ENCODE measurements at places on chromosomes 16 and 17.

GRCh38 chr16:68790130-68790761 is 53.1 kb upstream of the TANGO6 start:
- no peak for DNase-seq

DNA sequence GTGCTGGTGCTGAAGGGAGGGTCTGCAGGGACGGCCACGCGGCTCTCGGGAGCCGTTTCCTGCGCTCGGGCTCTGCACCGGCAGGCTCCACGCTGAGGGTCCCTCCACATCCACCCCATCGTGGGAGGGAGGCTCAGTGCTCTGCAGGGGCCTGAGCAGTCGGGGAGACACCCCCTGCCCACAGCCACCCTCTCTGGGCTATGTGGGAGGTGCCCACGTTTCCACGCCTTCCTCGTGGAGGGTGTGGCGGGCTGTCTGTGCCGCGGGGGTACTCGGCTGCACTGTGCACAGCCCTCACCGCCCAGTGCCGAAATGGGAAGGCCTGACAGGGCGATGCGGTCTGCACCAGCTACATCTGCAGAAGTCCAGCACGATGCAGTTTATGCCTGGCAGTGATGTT is 25.5 kb upstream of the ZNF750 start:
- DNase-seq: no peak

DNA sequence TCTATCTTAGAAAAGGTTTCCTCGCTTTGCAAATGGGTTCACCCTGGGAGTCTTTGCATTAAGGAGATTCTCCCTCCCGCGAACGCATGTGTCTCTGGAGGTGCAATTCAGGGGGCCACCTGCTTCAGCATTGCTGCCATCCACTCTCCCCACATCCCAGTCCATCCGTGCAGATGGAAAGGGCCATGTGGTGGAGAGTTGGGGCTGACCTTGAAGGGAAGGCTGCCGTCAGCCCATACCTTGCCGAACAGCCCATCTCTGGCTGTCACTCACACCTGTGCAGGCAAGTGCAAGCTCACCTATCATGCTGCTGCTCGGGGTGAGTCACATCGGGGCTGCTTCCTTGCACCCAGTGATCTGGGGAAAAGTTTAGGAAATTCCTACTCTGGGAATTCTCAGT is 106.1 kb downstream of the ZNF423 start:
- DNase-seq: no peak

- peak; percentile 30 for DNase-seq
Measured at GRCh38 chr17:32936894-32937500, 9.0 kb downstream of the TMEM98 start.

GRCh38 chr16:24748242-24748641 is 18.8 kb downstream of the TNRC6A start:
- DNase-seq: no peak

- no peak for DNase-seq
Measured at GRCh38 chr16:30368122-30368791, 2.0 kb downstream of the TBC1D10B start.

DNA sequence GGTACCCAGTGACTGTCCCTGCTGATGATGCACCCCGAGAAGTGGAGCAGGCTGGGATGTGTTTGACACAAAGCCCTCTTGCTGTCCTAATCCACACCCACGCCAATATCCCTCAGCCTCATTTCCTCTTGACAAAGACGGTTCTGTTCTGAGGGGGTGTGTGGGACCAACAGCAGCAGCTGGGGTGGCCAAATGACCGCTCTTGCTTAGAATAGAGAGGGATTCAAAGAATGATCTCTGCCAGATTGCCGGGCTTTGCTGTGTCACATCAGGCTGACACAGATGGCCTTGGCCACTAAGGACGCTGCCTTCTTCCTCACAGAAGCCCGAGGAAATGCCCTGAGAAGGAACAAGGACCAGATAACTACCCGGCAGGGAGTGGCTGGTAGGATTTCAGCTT is 250.7 kb downstream of the NTN1 start:
- DNase-seq: no peak

- DNase-seq: no peak
Measured at GRCh38 chr17:39999067-39999466, 16.2 kb upstream of the CSF3 start.

DNA sequence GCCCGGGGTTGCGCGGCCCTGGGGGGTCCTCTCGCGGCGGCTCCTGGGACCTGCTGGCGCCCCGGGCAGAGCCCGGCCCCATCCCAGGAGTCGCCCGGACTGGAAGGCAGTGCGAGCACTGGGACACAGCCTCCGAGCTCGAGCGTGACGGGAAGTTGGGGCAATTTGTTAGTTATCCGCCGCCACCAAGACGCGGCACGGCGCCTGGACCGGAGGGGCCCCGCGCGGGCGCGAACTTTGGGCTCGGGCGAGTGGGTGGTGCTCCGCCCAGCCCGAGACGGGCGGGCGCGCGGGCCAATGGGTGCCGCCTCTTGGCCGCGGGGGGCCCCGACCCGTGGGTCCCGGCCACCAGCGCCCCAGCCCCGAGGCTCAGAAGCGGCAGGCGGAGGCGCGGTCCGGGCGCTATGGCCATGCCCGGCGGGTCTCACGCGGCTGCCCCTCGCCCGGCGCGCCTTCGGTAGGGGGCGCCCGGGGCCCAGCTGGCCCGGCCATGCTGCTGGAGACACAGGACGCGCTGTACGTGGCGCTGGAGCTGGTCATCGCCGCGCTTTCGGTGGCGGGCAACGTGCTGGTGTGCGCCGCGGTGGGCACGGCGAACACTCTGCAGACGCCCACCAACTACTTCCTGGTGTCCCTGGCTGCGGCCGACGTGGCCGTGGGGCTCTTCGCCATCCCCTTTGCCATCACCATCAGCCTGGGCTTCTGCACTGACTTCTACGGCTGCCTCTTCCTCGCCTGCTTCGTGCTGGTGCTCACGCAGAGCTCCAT is at the start of gene ADORA2B:
TSS of gene ADORA2B (plus strand) at position 372 of the 768 bp plus-strand sequence. CDS start at position 491, 119 bp downstream.
- DNase-seq: no peak

GRCh38 chr17:45227926-45228762 is 6.5 kb downstream of the FMNL1 start:
- no peak for DNase-seq

GRCh38 chr17:82656266-82656665 is 8.0 kb upstream of the WDR45B start:
- DNase-seq: no peak

DNA sequence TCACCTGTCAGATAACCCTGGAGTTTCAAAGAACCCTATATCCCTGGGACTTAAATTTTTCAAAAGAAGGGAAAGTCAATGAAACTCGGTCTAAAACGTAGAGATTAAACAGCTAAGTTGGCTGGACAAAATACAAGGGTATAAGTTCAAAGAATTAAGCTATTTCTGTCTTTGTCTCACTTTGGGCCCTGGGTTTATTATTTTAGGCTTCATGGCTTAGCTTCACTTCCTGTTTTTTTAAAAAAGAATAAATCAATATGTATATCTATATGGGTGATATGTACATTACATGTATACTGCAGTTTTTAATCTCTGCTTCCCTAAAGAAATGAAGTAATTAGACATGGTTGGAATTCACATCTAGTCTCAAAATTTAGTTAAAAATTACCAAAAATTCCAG is 132.3 kb downstream of the TRIM37 start:
- no peak for DNase-seq

DNA sequence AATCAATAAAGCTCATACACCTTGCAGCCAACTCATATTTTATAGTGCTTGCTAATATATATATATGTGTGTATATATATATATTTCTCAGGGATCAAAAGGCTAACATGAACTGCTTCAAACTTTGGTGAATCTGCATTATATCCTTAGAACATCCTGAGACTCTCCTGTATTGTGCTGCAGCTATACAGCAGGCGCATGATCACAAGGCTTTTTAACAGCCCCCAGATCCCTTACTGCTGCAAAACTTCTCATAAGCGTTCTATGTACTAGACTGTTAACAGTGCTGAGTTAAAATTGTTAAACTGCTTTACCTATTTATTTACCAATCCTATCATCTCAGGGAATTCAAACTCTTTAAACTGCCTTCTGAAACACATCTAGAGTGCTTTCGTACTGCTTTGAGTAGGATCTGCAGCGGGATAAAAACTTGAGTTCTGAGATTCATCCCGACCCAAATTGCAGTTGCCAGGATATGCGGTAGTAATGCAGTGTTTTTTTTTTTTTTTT is 1.3 kb downstream of the GPATCH8 start:
- no peak for DNase-seq

DNA sequence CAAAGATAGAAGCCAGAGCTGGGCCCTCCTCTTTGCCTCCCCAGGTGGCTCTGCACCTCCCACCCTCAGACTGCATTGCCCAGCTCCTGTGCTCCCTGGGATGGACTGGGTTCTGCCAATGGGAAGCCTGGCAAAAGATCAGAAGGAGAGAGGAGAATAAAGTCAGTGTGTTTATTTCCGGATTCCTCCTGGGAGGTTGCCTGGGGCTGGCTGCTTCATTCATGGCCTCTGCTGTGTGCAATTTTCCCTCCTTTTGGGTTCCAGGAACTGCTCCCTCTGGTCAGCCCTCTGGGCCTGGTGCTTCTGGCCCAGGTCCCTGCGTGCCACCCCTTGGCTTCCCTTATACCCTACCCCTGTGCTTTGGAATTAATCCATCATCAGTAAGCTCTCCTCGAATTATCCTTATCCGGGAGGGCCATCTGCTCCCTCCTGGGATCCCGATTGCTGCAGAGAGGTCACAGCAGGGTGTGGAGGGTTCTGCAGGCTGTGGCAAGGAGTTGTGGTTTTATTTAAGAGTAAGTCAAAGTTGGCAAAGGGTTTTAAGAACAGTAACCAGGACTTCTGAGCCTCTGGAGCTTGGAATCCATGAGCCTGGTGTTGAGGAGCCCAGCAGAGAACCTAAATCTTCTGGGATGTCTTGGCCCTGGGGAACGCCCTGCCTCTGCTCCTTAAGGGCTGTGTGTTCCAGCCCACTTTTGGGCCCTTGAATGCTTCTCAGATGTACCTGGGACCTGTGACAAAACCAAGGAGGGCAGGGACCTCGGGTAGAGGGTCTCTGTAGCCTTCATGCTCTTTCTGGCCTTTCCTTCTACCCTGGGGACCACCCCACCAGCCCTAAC is 8.2 kb upstream of the MMP2 start:
- no peak for DNase-seq

GRCh38 chr16:10178080-10178479 is 4.1 kb downstream of the GRIN2A start:
- DNase-seq: no peak

DNA sequence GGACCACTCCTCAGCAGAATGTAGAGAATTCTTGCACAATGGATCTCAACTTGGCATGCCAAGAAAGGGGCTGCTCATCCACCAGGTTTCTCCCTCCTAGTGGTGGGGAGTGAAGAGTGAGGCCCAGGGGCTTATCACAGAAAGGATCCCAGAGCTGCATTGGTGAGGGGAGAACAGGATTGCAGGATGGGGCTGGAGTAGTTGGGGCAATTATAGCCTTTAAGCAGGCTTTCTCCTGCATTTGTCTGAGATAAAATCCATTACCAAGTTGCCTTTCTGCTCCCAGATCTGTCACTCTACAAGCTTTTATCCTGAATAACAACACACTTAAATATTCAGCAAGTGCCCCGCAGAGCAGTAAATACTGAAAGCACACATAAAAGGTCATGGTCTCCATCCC is 130.8 kb upstream of the CES5A start:
- no peak for DNase-seq

- no peak for DNase-seq
Measured at GRCh38 chr16:8905168-8905762, 23.1 kb downstream of the LITAFD start.

GRCh38 chr17:4739122-4740024 is at the start of the genes CXCL16 and ZMYND15:
Gene CXCL16 (minus strand): TSS chr17:4739928. CDS start chr17:4739339, 589 bp downstream.
Gene ZMYND15 (plus strand): TSS chr17:4739833. CDS start chr17:4740549, 716 bp downstream.
- DNase-seq: no peak

DNA sequence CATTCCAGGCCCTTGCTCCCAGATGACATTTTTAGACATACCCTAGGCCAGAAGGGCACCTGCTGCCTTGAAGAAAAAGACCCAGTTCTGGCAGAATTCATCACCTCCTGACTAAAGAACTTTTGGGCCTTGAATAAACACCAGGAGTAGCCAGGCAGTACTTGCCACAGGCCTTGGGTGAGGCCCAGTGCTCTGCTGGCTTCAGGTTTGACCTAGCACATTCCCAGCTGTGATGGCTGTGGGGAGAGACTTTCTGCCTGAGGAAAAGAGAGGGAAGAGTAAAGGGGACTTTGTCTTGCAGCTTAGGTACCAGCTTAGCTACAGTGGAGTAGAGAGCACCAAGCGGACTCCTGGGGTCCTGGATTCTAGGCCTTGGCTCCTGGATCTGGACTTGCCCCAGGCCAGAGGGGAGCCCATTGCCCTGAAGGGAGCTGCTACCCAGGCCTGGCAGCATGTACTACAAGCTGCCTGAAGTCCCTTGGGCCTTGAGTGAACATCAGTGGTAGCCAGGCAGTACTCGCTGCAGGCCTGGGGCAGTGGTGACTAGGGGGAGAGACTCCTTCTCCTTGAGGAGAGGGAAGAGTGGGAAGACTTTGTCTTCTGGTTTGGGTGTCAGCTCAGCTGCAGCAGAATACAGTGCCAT is 44.3 kb downstream of the ABCA8 start:
- no peak for DNase-seq

Data from activated naive CD4-positive, alpha-beta T cell (primary cell).